ENCODE measurements at places on chromosomes 4 and X. TPM values are rescaled to one million over a fixed set of nuclear protein-coding genes. Genes with fewer than 3 reads are reported as not detected.

VSIG1 gene
- total RNA-seq, result 1.2 TPM

ADH1A gene
- 0.16 TPM for total RNA-seq

LRAT gene
- 0.13 TPM for total RNA-seq

CXorf65 gene
- not detected for total RNA-seq

NAP1L2 gene
- 4.6 TPM for total RNA-seq

ADAM29 gene
- total RNA-seq, result not detected

NDST4 gene
- total RNA-seq, result not detected

GYPA gene
- total RNA-seq, result not detected

STATH gene
- total RNA-seq, result not detected

SPANXD gene
- total RNA-seq, result not detected

GAGE13 gene
- not detected for total RNA-seq

GRID2 gene
- not detected for total RNA-seq

CDKL5 gene
- 4.7 TPM for total RNA-seq

ASB9 gene
- not detected for total RNA-seq

TBC1D8B gene
- total RNA-seq, result 2.1 TPM

CXorf49 gene
- not detected for total RNA-seq

QRFPR gene
- not detected for total RNA-seq

TEX13D gene
- total RNA-seq, result not detected

DDIT4L gene
- total RNA-seq, result 8.9 TPM

AREG gene
- total RNA-seq, result 7.4 TPM

MED12 gene
- 32.5 TPM for total RNA-seq

ABCG2 gene
- total RNA-seq, result 3.6 TPM

ZFP92 gene
- 0.08 TPM for total RNA-seq

WFS1 gene
- total RNA-seq, result 48.6 TPM

NPNT gene
- total RNA-seq, result 5.2 TPM

DOK7 gene
- total RNA-seq, result 2.8 TPM

SPANXB1 gene
- not detected for total RNA-seq

ANXA5 gene
- total RNA-seq, result 86.7 TPM

SLC10A6 gene
- 159 TPM for total RNA-seq

TCEAL7 gene
- 2.4 TPM for total RNA-seq

NUDT11 gene
- 1.1 TPM for total RNA-seq

CXCL13 gene
- total RNA-seq, result 0.34 TPM

ZFX gene
- 42.8 TPM for total RNA-seq

SUPT20HL1 gene
- not detected for total RNA-seq

ADGRG4 gene
- not detected for total RNA-seq

SH2D1A gene
- not detected for total RNA-seq

SSX4B gene
- total RNA-seq, result not detected

PABPC1L2B gene
- not detected for total RNA-seq

GJB1 gene
- total RNA-seq, result 0.72 TPM

WDR13 gene
- total RNA-seq, result 130 TPM

RBMXL3 gene
- total RNA-seq, result not detected

CLDN34 gene
- not detected for total RNA-seq

All from lower leg skin (tissue), 4 donors.